ENCODE measurements at places on chromosomes 2 and 18. TPM values are rescaled to one million over a fixed set of nuclear protein-coding genes. Genes with fewer than 3 reads are reported as not detected.

The MOCOS gene
- total RNA-seq = 3.2 TPM

The UPP2 gene
- not detected for total RNA-seq

The SATB2 gene
- 3.1 TPM for total RNA-seq

The GPR75 gene
- total RNA-seq = 0.77 TPM

The MZT2A gene
- total RNA-seq = 128 TPM

The C2orf78 gene
- total RNA-seq = not detected

The C1QL2 gene
- not detected for total RNA-seq

The PSMA8 gene
- total RNA-seq = not detected

The CDK5R2 gene
- not detected for total RNA-seq

The CMPK2 gene
- under 0.01 TPM for total RNA-seq

The ANKRD30BL gene
- total RNA-seq = not detected

The SLC4A3 gene
- 9.3 TPM for total RNA-seq

The DBI gene
- 222 TPM for total RNA-seq

The DAW1 gene
- 1.5 TPM for total RNA-seq

The ADD2 gene
- total RNA-seq = 0.12 TPM

The SDC1 gene
- total RNA-seq = 4.0 TPM

The INHBB gene
- 1.6 TPM for total RNA-seq

The CD28 gene
- total RNA-seq = not detected

The NEU2 gene
- not detected for total RNA-seq

The AQP4 gene
- not detected for total RNA-seq

The GKN2 gene
- not detected for total RNA-seq

The LMAN1 gene
- 116 TPM for total RNA-seq
